ENCODE measurements at places on chromosomes 5 and 9. TPM values are rescaled to one million over a fixed set of nuclear protein-coding genes. Genes with fewer than 3 reads are reported as not detected.

DNA sequence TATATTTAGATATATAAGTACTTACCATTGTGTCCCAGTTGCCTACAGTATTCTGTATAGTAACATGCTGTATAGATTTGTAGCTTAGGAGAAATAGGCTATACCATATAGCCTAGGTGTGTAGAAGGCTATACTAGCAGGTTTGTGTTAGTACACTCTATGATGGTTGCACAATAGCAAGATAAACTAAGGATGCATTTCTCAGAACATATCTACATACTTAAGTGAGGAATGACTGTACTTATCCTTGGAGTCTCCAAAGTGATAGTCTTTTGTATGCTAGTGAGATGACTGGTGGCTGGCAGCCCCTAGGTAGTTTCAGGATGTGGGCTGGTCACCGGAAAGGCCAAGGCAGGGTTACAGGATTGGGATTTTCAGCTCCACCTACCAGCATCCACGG, 208.7 kb downstream of the ARHGEF28 start:
- no peak for DNase-seq

The ATP10B gene
- not detected for total RNA-seq

GRCh38 chr5:173329491-173330337, 1.5 kb upstream of the STC2 start:
- no peak for DNase-seq

DNA sequence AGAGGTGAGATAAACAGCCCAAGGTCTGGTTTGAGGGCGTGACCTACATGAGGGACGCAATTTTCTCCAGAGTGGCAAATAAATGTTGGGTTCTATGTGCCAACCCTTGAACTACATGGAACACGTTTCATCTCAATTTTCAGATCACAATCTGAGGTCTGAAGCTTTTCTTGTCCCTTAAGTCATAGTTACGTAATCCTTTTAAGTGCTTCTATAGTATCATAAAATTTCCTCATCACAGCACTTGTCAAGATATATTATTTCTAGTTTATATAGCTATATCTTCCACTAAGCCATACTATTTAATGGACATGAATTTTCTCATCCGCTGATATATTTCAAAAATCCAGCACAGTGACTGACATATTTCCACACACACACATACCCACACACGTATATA, 53.1 kb upstream of the GRIN3A start:
- no peak for DNase-seq

All from CD4-positive, alpha-beta T cell (primary cell).